ENCODE measurements at places on chromosomes 12 and 14.

GRCh38 chr12:100359822-100360221, 2.9 kb downstream of the SLC17A8 start:
- DNase-seq, result no peak

GRCh38 chr14:34180869-34181268, 230.0 kb upstream of the EGLN3 start:
- no peak for DNase-seq

- no peak for DNase-seq
Measured at GRCh38 chr12:115451151-115451779, 767.3 kb upstream of the TBX3 start.

DNA sequence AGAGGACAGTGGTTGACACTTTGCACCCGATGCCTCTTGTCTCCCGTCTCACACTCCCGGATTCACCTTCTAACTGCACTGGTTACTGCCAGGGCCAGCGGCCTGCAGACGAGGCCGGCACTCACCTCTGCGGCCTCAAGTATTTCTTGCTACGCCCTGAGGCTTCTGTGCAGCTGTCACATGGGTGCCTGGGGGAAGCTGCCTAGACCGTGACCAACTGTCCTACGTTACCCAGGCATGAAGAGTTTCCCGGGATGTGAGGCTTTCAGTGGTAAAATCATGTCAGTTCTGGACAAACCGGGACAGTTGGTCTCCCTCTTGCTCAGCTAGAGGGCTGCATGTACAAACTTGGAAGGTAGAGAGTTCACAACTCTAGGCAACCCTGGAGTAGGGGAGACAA, 274.5 kb downstream of the GLT1D1 start:
- DNase-seq, result no peak

- no peak for DNase-seq
Measured at GRCh38 chr12:12559719-12560296, 2.9 kb downstream of the DUSP16 start.

DNA sequence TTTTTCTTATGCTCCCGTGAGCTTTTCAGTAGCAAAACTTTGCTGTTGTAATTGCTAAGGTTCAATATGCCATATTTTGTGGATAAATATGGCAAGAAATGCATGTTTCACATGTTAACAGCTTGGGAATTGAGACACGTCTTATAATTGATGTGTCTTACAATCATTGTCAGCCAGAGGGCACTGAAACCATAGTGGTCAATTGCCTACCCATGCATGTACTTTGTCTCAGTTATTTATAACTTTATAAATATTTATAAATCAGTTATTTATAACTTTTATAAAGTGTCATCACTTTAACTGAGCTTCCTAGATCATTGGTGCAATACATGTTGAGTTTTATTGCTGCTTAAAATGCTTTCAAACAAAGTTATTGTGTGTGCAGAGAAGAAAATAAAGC, 82.0 kb downstream of the CATSPERB start:
- DNase-seq, result no peak

GRCh38 chr12:52434760-52435530, 774 bp upstream of the KRT75 start:
- DNase-seq, result no peak

DNA sequence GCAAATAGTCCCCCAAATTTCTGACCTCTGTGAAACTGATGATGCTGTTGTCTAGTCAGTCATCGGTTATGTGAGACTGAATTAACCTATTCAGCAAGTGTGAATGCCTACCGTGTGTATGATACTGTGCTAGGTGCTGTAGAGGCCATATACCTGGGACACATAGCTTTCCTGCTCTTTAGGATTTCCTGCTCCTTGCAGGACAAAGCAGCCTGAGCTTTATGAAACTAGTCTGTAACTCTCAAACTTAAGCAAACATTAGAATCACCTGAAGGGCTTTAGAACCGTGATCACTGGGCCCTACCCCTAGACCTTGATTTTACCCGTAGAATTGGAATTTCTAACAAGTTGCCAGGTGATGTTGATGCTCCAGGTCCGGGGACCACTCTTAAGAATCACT, 6.9 kb downstream of the MARK3 start:
- DNase-seq, result no peak

- DNase-seq, result no peak
Measured at GRCh38 chr14:72686832-72687231, 207.1 kb downstream of the DPF3 start.

- no peak for DNase-seq
Measured at GRCh38 chr12:105983622-105984320, 155.0 kb downstream of the NUAK1 start.

DNA sequence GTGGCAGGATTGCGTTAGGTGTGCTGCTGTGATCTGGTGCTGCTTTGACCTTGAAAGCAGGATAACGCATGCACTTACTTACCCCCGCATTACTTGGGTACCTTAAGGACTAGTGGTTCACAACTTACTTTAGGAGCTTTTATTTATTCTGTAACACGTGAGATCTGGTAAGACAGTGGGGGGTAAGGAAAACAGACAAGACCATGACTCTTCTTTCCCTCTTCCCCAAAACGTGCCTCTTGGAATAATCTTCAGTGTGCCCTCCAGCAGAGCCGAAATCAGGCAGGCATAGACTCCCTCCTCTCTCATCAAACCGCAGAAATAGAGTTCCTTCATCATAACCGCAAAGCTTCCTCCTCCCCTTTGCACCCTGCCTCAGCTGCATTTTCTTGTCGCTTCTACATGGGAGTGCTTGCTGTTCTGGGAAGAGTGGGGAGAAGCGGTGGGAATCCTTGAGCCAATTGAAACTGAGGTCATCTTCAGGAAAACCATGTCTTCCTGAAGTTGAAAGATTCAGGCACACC, 43.4 kb downstream of the RAD52 start:
- no peak for DNase-seq

DNA sequence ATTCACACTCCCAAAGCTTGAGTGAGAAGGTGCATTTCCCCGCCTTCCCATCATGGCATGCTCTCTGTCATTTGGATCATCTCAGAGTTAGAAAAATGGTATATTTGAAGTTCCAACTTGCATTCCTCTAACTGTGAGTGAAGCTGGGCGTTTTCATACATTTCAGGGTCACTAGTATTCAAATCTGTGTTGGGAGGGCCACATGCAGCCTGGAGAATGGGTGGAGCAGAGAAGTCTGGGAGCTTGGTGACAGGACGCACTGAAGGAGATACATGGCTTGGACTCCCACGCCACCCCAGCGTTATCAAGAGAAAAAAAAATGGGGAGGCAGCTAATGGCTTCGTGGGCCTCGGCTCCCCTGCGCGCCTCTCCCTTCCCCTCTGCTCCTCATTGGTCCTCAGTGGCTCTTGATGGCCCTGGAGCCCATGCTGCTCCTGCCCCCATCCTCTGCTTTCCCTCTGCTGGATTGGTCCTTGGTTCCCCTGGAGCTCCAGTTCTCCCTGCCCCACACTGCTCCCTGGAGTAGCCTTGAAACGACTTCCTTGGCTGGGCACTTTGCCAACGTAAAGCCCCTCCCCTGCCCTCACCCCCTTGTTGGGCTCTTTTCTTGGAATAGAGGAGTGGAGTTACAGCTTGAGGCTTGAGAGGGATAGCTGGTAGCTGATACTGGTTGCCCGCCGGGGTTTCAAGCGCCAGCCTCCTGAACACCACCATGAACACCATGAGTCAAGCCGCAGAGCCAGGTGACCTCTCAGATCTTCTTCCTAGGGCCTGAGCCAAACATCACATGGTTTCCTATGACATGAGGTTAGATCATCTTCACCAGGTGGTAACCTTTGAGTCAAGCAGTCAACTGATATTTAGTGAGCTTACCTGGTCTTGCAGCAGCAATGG, 139.6 kb downstream of the PRKCH start:
- DNase-seq, result no peak

DNA sequence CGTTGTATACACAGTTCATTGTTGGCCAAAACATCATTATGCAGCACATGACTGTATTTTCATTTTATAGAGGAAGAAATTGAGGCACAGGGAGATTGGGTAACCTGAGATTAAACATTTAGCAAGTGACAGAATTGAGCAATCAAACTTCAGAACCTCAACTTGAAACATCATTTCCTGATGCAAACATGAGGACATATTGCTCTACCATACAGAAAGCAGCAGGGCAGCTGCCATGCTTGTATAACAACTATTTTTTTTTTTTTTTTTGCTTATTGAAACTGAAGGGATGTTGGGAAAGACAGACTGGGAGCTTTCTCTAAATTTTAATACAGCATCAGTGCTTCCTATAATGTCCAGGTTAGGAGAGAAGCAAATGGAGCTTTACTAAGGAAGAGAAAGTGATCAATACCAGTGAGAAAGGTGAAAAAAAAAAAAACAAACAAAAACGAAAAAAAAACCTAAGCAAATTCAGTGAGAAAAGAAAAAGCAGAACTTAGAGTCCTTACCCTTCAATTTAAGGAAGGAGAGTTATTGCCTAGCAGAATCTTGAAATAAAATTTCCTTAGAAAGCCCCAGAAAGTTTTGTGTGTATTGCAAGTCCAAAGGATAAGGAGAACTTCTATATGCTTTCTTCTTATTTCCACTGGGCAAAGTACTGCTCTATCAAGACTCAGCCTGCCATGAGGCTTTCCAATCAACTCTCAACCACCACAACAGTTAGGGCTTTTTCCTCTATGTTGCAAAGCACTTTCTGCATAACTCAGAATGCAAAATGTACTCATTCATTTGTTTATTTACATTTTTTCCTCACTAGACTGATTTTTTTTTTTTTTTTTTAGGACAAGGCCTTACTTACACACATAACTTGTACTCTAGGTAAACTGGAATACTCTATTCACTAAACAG, 21.6 kb downstream of the BTG1 start:
- no peak for DNase-seq

Measured in T-helper 9 cell (primary cell).